Foreskin keratinocyte (primary cell): ENCODE measurements at places on chromosomes 6 and 20. TPM values are rescaled to one million over a fixed set of nuclear protein-coding genes. Genes with fewer than 3 reads are reported as not detected.

The FAM184A gene
- 0.03 and 0.07 TPM in 2 replicates for polyA plus RNA-seq

The FKBP5 gene
- 28.1 and 41.8 TPM in 2 replicates for polyA plus RNA-seq

The SLC32A1 gene
- not detected in 2 replicates for polyA plus RNA-seq

The ZFP57 gene
- polyA plus RNA-seq: 1.7 and 23.1 TPM in 2 replicates

The COL9A1 gene
- polyA plus RNA-seq: not detected in 2 replicates

The RGL2 gene
- 23.1 and 24.4 TPM in 2 replicates for polyA plus RNA-seq

The GGTLC1 gene
- not detected in 2 replicates for polyA plus RNA-seq

The SIRPD gene
- polyA plus RNA-seq: not detected in 2 replicates

The OOEP gene
- polyA plus RNA-seq: 0.19 and 0.56 TPM in 2 replicates

The LIN28B gene
- polyA plus RNA-seq: not detected in 2 replicates

The GPSM3 gene
- 18.5 and 19.1 TPM in 2 replicates for polyA plus RNA-seq

The UBD gene
- polyA plus RNA-seq: not detected in 2 replicates
